ENCODE measurements at places on chromosomes 5 and 9.

- no peaks in the 10 kb centered on the region for H3K27me3 ChIP-seq
- H3K4me3 ChIP-seq, result no peak overlapping the region
- H3K27ac ChIP-seq, result peak overlapping the region; percentile 56
Observed at GRCh38 chr9:113602126-113603047, 138.9 kb downstream of the RGS3 start.

- DNase-seq, result no peak
- H3K27me3 ChIP-seq, result no peaks in the 10 kb centered on the region
- no peak overlapping the region for H3K27ac ChIP-seq
- H3K4me1 ChIP-seq, result no peaks in the 10 kb centered on the region
- H3K4me3 ChIP-seq, result no peak overlapping the region
Observed at GRCh38 chr5:166581826-166582225, 1709.6 kb upstream of the WWC1 start.

DNA sequence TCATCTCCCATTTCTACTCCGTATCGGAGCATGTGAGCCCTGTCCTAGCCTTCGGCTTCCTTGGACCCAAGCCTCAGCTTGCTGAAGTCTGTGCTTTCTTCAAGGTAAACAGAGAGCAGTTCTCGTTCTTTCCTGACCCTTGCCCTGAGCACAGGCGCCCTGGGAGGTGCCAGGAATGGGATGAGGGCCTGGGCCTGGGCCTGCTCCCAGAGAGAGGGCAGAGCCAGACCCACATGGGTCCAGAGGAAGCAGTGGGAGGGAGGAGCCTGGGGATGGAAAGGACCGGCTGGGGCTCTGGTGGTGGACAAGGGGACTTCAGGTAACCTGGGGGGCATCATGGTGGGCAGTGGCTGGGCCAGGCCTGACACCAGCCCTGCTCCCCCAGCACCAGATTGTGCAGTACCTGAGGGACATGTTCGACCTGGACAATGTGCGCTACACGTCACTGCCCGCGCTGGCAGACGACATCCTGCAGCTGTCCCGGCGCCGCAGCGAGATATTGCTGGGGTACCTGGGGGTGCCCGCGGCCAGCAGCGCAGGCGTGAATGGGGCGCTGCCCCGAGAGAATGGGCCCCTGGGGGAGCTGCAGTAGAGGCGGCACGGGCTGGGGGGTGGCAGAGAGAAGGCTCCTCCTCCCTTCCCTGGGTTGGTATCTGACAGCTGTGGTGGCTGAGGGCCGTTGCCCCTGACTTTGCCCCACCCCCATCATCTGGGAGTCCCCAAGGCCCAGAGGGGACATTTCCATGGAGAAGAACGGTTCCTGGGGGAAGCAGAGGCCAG, 10.9 kb upstream of the DOLPP1 start:
- H3K4me3 ChIP-seq, result no peak overlapping the region
- H3K36me3 ChIP-seq, result no peaks in the 10 kb centered on the region
- H3K27ac ChIP-seq, result no peak overlapping the region
- DNase-seq, result peak; percentile 93
- no peaks in the 10 kb centered on the region for H3K27me3 ChIP-seq

GRCh38 chr9:109027176-109027575, 13.9 kb upstream of the CTNNAL1 start:
- DNase-seq, result no peak
- H3K4me3 ChIP-seq, result no peak overlapping the region
- peaks cover 4% of the 10 kb centered on the region for H3K36me3 ChIP-seq
- H3K4me1 ChIP-seq, result peaks cover 14% of the 10 kb centered on the region

DNA sequence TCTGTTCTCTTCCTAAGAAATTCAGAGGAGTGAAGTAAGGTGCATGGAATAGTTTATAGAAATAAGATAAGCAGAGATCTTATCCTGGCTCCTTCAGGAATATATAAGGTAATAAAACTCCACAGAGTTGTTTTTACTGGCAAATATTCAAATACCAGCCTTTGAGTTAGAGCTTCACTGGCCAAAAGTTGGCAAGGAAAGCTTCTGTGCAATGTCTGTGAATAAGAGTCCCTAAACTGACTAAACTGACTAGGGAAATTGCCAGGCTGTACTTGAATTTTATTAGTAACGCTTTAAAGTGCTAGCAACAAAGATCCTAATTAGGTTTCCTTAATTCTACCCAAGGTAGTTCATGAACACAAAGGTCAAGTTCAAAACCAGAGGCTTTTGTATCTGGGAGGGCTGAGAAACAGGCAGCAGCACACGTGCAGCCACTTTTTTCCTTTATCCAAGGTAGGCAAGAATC, 131.1 kb upstream of the MPDZ start:
- no peak for DNase-seq
- no peak overlapping the region for H3K27ac ChIP-seq
- H3K27me3 ChIP-seq, result no peaks in the 10 kb centered on the region
- no peaks in the 10 kb centered on the region for H3K36me3 ChIP-seq
- H3K4me3 ChIP-seq, result no peak overlapping the region
- no peaks in the 10 kb centered on the region for H3K4me1 ChIP-seq

GRCh38 chr5:171421331-171422262, 2.1 kb downstream of the FGF18 start:
- H3K27me3 ChIP-seq, result peaks cover 4% of the 10 kb centered on the region
- peak; percentile 85 for DNase-seq
- H3K36me3 ChIP-seq, result no peaks in the 10 kb centered on the region
- peaks cover 26% of the 10 kb centered on the region for H3K4me1 ChIP-seq
- H3K27ac ChIP-seq, result no peak overlapping the region

DNA sequence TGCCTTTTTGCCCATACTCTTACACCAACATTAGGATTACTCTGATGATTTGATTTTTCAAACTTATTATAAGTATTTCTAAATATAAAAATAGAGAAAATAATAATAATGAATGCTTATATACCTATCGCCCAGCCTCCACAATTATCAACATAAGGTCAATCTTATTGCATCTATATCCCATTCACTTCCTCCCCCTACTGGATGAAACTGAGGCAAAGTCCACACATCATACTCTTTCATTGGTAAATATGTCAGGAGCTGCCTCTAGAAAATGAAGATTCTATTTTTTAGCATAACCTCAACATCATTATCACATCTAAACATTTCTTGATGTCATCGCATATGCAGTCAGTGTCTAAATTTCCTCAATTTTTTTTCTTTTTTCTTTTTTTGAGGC, 44.3 kb downstream of the SH3RF2 start:
- H3K36me3 ChIP-seq, result no peaks in the 10 kb centered on the region
- no peaks in the 10 kb centered on the region for H3K27me3 ChIP-seq
- no peak overlapping the region for H3K27ac ChIP-seq
- H3K4me3 ChIP-seq, result no peak overlapping the region
- peaks cover 11% of the 10 kb centered on the region for H3K4me1 ChIP-seq
- DNase-seq, result no peak

GRCh38 chr5:14219800-14220512, 76.8 kb downstream of the TRIO start:
- H3K4me3 ChIP-seq, result no peak overlapping the region
- no peaks in the 10 kb centered on the region for H3K36me3 ChIP-seq
- H3K27ac ChIP-seq, result no peak overlapping the region
- no peaks in the 10 kb centered on the region for H3K27me3 ChIP-seq

DNA sequence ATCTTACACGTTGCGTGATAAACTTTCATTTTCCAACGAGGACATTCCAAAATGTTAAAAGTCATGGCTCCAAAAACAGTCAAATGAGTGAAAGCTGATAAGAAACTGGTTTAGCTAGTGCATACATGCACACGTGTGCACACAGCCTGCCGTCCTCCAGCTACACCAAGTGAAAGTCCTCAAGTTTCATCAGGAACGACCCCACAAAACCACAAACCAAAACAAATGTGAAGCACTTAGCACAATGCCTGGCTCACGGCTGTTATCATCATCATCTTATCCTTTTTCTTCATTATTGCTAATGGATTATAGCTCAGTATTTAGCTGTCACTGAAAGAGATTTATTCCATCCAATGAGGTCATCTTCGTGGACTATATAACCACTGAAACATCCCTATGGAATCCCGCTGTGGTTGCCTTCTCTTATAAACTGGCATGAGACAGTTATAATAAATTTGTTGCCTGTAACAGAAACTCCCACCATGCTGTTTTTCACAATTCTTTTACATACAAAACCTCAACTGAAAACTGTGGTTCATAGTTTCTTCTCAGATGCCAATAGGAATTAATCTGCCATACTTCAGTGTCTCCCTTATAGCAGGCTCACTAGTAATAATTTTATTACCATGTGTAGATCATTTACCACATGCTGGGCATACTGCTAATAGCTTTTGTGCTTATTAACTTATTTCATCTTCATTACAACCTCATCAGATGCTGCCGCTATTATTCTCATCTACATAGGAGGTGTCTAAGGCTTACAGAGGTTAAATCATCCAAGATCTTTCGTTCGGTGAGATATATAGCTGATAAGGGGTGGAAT, 56.1 kb downstream of the SAXO1 start:
- H3K36me3 ChIP-seq, result no peaks in the 10 kb centered on the region
- peak overlapping the region; percentile 14 for H3K27ac ChIP-seq
- no peak for DNase-seq
- H3K4me1 ChIP-seq, result peaks cover 36% of the 10 kb centered on the region
- H3K27me3 ChIP-seq, result no peaks in the 10 kb centered on the region
- peak overlapping the region; percentile 33 for H3K4me3 ChIP-seq

- H3K36me3 ChIP-seq, result no peaks in the 10 kb centered on the region
- no peaks in the 10 kb centered on the region for H3K27me3 ChIP-seq
- H3K4me3 ChIP-seq, result no peak overlapping the region
- H3K27ac ChIP-seq, result no peak overlapping the region
- H3K4me1 ChIP-seq, result no peaks in the 10 kb centered on the region
- DNase-seq, result no peak
Observed at GRCh38 chr9:19456426-19456825, 47.6 kb downstream of the ACER2 start.

- H3K27ac ChIP-seq, result no peak overlapping the region
- no peak for DNase-seq
- H3K4me1 ChIP-seq, result no peaks in the 10 kb centered on the region
- H3K4me3 ChIP-seq, result no peak overlapping the region
- no peaks in the 10 kb centered on the region for H3K36me3 ChIP-seq
Observed at GRCh38 chr9:7752481-7752880, 47.1 kb downstream of the DMAC1 start.

GRCh38 chr9:81893929-81894328, 34.3 kb upstream of the SPATA31D4 start:
- no peaks in the 10 kb centered on the region for H3K36me3 ChIP-seq
- no peak overlapping the region for H3K27ac ChIP-seq
- no peaks in the 10 kb centered on the region for H3K4me1 ChIP-seq
- H3K4me3 ChIP-seq, result no peak overlapping the region
- no peaks in the 10 kb centered on the region for H3K27me3 ChIP-seq

- no peaks in the 10 kb centered on the region for H3K36me3 ChIP-seq
- no peak for DNase-seq
Observed at GRCh38 chr9:124003636-124004349, 7.8 kb upstream of the LHX2 start.

- H3K27me3 ChIP-seq, result no peaks in the 10 kb centered on the region
- H3K4me3 ChIP-seq, result no peak overlapping the region
- no peak for DNase-seq
- H3K36me3 ChIP-seq, result no peaks in the 10 kb centered on the region
- peaks cover 18% of the 10 kb centered on the region for H3K4me1 ChIP-seq
Observed at GRCh38 chr5:58227858-58228257, 232.0 kb downstream of the PLK2 start.

- H3K4me1 ChIP-seq, result no peaks in the 10 kb centered on the region
- DNase-seq, result no peak
- H3K27me3 ChIP-seq, result no peaks in the 10 kb centered on the region
- no peak overlapping the region for H3K4me3 ChIP-seq
- no peak overlapping the region for H3K27ac ChIP-seq
Observed at GRCh38 chr5:9445826-9446388, 100.0 kb downstream of the SEMA5A start.

- no peaks in the 10 kb centered on the region for H3K27me3 ChIP-seq
- no peak for DNase-seq
- no peaks in the 10 kb centered on the region for H3K36me3 ChIP-seq
- H3K4me3 ChIP-seq, result no peak overlapping the region
Observed at GRCh38 chr5:160291467-160291866, 20.9 kb downstream of the CCNJL start.

GRCh38 chr5:169280286-169280685, 20.7 kb downstream of the SLIT3 start:
- H3K36me3 ChIP-seq, result no peaks in the 10 kb centered on the region
- no peak for DNase-seq
- H3K4me1 ChIP-seq, result peaks cover 20% of the 10 kb centered on the region
- no peak overlapping the region for H3K27ac ChIP-seq
- no peak overlapping the region for H3K4me3 ChIP-seq

DNA sequence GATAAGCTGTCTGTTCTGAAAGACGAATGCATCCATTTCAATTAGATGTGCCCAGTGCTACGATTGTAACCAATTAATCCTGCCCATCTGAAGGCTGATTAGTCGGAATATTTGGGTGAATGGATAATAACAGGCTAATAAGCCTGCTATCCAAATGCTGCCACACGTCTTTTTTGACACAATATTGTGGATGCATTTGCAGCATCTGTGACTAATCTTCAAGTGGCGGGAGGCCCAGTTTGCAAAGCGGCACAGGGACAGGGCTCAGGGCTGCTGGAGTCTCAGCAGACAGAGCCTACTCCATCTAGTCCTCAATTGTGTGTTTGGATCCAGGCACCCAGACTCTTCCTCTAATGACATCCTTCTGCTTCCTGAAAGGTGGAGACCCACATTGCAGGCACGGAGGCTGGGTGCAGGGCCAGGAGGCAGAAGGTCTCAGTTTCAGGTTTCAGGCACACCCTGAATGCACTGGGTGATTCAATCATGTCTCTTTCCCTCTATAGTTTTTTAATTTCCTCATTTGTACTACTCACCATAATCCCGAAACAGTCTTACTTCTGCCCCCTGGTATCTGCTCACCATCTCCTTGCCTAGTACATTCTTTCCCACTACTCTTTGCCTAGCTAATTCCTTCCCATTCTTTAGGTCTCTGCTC, 169.6 kb downstream of the ASTN2 start:
- no peaks in the 10 kb centered on the region for H3K4me1 ChIP-seq
- no peak overlapping the region for H3K4me3 ChIP-seq
- no peak for DNase-seq
- H3K27me3 ChIP-seq, result no peaks in the 10 kb centered on the region
- no peak overlapping the region for H3K27ac ChIP-seq
- H3K36me3 ChIP-seq, result no peaks in the 10 kb centered on the region

DNA sequence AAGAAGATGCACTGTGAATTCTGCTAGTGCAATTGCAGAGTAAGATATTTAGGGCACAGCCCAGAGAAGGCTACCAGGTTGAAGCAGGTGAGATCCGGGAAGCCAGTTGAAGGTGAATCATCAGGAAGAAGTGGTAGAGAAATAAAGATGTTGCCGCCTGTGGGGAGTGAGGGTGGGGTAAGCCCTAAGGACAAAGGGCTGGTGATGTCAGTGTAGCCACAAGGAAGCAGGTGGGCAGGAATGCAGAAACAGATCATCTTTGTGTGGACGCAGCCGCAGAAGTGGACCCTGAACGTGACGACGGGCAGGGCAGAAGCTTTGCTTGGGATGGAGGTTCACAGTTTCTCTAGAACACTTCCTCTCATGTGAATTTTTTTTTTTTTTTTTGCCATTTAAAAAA, 164.2 kb downstream of the ACTL7B start:
- no peaks in the 10 kb centered on the region for H3K27me3 ChIP-seq
- no peak overlapping the region for H3K27ac ChIP-seq
- no peaks in the 10 kb centered on the region for H3K36me3 ChIP-seq
- H3K4me3 ChIP-seq, result no peak overlapping the region
- H3K4me1 ChIP-seq, result no peaks in the 10 kb centered on the region

All from vagina (tissue), 2 donors.